Type B pancreatic cell (in vitro differentiated cells): ENCODE measurements at places on chromosomes 6 and 20.
A peak's percentile ranks its signal among the peaks of the same experiment; 100 is the strongest.

DNA sequence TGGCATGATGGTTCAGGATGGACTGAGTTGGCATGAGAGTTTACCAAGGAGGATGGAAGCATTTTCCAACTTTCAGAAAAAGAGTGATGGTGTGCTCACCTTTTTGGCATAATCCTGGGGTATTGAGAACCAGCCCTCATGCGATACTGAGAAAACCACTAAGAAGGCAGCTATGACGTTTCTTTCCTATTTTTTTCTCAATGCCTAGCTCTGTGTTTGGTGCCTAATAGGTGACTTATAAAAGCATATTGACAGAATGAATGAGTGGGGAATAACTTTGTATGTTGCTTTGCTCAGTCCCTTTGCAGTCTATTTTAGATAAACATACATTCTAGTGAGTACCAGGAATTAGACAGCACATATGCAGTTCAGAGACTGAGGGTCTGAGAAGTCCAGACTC is 816.3 kb downstream of the DHX35 start:
- peak overlapping the region; percentile 30 for H3K27ac ChIP-seq
- peaks cover 9% of the 10 kb centered on the region for H3K4me1 ChIP-seq
- no peaks in the 10 kb centered on the region for H3K36me3 ChIP-seq
- no peak overlapping the region for H3K4me3 ChIP-seq
- DNase-seq = no peak

- no peak overlapping the region for H3K4me3 ChIP-seq
- no peaks in the 10 kb centered on the region for H3K27me3 ChIP-seq
- no peak overlapping the region for H3K27ac ChIP-seq
- H3K4me1 ChIP-seq = peaks cover 14% of the 10 kb centered on the region
- H3K36me3 ChIP-seq = no peaks in the 10 kb centered on the region
Observed at GRCh38 chr20:12049125-12049524, 131.4 kb downstream of the BTBD3 start.

GRCh38 chr6:169268276-169268675 is 14.6 kb upstream of the THBS2 start:
- H3K4me1 ChIP-seq = peaks cover 4% of the 10 kb centered on the region
- H3K27ac ChIP-seq = no peak overlapping the region
- no peaks in the 10 kb centered on the region for H3K36me3 ChIP-seq
- peaks cover 7% of the 10 kb centered on the region for H3K27me3 ChIP-seq
- DNase-seq = no peak

DNA sequence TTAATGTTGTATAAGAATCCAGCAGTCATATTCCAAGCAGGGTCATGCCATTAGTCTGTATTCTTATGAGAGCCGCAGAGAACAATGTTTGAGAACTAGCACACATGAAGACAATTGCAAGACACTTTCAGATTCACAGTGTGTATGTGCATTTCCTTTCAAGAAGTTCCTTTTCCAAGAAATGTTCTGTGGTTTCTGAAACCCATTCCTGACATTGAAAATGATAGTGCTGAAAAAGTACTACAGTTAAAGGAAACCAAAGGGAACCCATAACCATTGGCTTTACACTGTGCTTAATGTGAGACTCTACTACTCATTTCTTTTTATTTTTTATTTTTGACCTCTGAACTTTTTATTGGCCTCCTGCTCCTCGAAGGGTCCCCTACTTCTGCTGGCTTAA is 4.2 kb upstream of the CALHM6 start:
- H3K4me3 ChIP-seq = no peak overlapping the region
- H3K27me3 ChIP-seq = peaks cover 29% of the 10 kb centered on the region

DNA sequence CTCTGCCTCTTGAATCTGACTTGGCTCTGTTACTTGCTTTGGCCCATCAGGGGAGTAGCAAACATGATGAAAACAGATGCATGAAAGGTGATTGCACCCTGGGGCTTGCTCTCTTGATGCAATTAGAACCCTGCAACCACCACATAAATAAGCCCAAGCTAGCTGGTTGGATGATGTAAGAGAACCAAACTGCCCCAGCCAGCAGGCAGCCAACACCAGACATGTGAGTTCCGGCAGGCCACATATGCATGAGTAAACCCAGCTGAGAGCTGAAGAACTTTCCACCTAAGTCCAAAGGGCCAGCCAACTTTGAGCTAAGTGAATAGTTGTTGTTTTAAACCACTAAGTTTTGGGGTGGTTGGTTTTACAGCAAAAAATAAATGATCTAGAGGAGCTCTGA is 268.4 kb downstream of the FARS2 start:
- H3K4me1 ChIP-seq = peaks cover 6% of the 10 kb centered on the region
- no peak overlapping the region for H3K4me3 ChIP-seq
- H3K27me3 ChIP-seq = no peaks in the 10 kb centered on the region
- no peak overlapping the region for H3K27ac ChIP-seq

GRCh38 chr6:2931055-2931454 is 27.9 kb upstream of the SERPINB9 start:
- peaks cover 5% of the 10 kb centered on the region for H3K27me3 ChIP-seq
- H3K4me1 ChIP-seq = peaks cover 13% of the 10 kb centered on the region
- DNase-seq = no peak
- H3K36me3 ChIP-seq = no peaks in the 10 kb centered on the region
- H3K27ac ChIP-seq = no peak overlapping the region
- H3K4me3 ChIP-seq = no peak overlapping the region

GRCh38 chr20:40757087-40757486 is 68.1 kb upstream of the MAFB start:
- no peak for DNase-seq
- H3K27me3 ChIP-seq = peaks cover 7% of the 10 kb centered on the region

DNA sequence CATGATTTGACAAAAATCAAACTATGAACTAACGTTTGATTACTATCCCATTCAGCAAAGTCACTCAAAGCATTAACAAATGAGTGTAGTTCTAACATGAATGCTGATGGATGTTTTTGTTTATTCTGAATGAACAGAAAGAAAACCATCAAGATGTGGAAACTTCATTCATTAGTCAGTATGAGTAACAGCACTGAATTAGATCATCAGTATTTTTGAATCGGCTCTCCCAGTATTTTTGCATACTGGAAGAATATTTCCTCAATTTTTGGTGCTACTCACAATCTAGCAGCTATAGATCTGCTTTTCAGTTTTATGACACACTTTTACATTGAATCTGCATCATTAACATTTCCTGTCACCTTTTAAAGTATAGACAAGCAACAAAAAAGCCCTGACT is 63.8 kb upstream of the CD83 start:
- H3K27ac ChIP-seq = no peak overlapping the region
- no peak overlapping the region for H3K4me3 ChIP-seq
- no peak for DNase-seq
- peaks cover 17% of the 10 kb centered on the region for H3K27me3 ChIP-seq
- peaks cover 7% of the 10 kb centered on the region for H3K4me1 ChIP-seq

GRCh38 chr6:143880412-143880811 is 16.1 kb downstream of the ZC2HC1B start:
- H3K4me1 ChIP-seq = peaks cover 10% of the 10 kb centered on the region
- DNase-seq = no peak
- H3K27ac ChIP-seq = no peak overlapping the region
- no peaks in the 10 kb centered on the region for H3K36me3 ChIP-seq

GRCh38 chr6:158758451-158758860 is 60.7 kb downstream of the EZR start:
- H3K4me3 ChIP-seq = no peak overlapping the region

DNA sequence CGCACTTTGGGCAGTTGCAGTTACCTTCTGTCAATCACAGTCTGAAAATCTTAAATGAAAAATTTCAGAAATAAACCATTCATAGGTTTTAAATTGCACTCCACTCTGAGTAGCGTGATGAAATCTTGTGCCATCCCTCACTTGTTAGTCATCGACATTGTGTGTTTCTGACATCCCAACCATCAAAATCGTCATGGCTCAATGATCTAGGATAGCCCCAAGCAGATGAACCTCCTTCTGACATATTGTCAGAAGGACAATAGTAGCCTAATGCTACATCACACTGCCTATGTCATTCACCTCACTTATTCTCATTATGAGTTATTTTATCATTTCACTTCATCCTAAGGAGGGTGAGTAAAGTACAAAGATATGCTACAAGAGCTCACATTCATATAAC is 284.8 kb downstream of the PTPRK start:
- H3K27me3 ChIP-seq = no peaks in the 10 kb centered on the region
- no peaks in the 10 kb centered on the region for H3K4me1 ChIP-seq
- DNase-seq = no peak
- no peak overlapping the region for H3K4me3 ChIP-seq
- no peak overlapping the region for H3K27ac ChIP-seq

DNA sequence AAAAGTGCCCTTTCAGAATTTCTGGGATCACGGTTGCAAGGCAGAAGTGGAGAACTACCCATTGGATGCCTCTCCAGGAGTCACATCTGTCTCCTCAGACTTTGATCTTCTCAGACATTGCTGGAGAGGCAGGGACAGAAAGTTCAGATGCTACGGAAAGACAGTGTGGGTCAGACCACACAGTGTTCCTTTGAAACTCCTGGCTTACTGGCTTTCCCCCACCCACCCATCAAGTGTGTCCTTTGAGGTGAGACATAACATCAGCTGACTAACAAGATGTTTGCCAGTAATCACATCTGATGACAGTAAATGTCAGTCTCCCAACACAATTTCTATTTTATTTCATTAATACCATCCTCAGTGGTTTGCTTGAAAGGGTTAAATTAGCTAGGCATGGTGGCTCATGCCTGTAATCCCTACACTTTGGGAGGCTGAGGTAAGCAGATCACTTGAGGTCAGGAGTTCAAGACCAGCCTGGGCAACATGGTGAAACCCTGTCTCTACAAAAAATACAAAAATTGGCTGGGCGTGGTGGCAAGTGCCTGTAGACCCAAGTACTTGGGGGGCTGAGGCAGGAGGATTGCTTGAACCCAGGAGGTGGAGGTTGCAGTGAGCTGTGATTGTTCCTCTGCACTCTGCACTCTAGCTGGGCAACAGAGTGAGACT is 67.2 kb upstream of the SNX9 start:
- no peaks in the 10 kb centered on the region for H3K36me3 ChIP-seq
- no peak for DNase-seq

- H3K27ac ChIP-seq = no peak overlapping the region
- no peaks in the 10 kb centered on the region for H3K36me3 ChIP-seq
- H3K4me3 ChIP-seq = no peak overlapping the region
- DNase-seq = no peak
- peaks cover 14% of the 10 kb centered on the region for H3K27me3 ChIP-seq
Observed at GRCh38 chr6:159555082-159555875, 137.8 kb downstream of the SOD2 start.

DNA sequence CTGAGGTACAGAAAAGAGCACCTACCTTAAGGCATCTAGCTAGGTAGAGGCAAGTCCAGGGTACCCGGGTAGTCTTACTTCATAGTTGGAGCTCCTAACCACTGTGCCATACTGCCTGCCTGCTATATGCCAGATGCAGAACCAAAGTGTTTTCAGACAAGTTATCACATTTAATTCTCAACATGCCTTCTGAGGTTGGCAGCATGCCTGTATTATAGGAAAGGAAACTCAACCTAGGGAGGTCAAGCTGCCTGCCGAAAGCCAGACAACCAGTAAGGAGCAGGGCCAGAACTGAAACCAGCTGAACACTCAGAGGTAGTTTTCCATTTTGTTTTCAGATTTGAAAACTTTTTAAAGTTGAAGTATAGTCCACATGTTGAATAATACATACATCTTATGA is 5.4 kb downstream of the CTNNBL1 start:
- no peak overlapping the region for H3K27ac ChIP-seq
- peaks cover 12% of the 10 kb centered on the region for H3K4me1 ChIP-seq
- peaks cover 8% of the 10 kb centered on the region for H3K36me3 ChIP-seq
- H3K4me3 ChIP-seq = no peak overlapping the region
- no peak for DNase-seq

DNA sequence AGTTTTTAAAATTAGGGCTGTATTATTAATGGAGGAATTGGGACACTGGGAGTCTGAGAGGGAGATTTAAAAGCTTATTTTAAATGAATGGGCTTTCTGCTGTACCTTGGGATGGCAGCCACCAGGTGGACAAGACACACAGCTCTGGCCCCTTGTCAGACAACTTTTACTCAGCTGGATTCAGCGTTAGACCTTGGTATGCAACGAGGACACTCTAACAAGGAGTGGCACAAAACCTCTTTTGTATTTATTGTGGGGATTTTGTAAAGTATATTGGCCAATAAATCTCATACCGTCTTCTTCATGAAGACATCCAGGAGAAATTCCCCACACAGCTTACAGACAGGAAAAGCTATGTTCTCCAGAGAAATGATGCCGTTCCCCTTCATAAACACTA is 105.7 kb downstream of the LCA5 start:
- H3K27ac ChIP-seq = peak overlapping the region; percentile 64
- no peaks in the 10 kb centered on the region for H3K27me3 ChIP-seq
- no peak for DNase-seq

GRCh38 chr20:46964618-46965455 is 70.2 kb downstream of the EYA2 start:
- no peak overlapping the region for H3K4me3 ChIP-seq
- no peaks in the 10 kb centered on the region for H3K27me3 ChIP-seq
- DNase-seq = no peak
- H3K27ac ChIP-seq = peak overlapping the region; percentile 44

GRCh38 chr6:72977114-72977513 is 248.2 kb downstream of the KHDC1L start:
- no peaks in the 10 kb centered on the region for H3K4me1 ChIP-seq
- no peak overlapping the region for H3K27ac ChIP-seq
- no peaks in the 10 kb centered on the region for H3K36me3 ChIP-seq
- no peaks in the 10 kb centered on the region for H3K27me3 ChIP-seq
- no peak overlapping the region for H3K4me3 ChIP-seq

- no peak for DNase-seq
- H3K4me1 ChIP-seq = peaks cover 20% of the 10 kb centered on the region
- H3K36me3 ChIP-seq = no peaks in the 10 kb centered on the region
Observed at GRCh38 chr20:57435498-57436222, 44.5 kb downstream of the RBM38 start.

DNA sequence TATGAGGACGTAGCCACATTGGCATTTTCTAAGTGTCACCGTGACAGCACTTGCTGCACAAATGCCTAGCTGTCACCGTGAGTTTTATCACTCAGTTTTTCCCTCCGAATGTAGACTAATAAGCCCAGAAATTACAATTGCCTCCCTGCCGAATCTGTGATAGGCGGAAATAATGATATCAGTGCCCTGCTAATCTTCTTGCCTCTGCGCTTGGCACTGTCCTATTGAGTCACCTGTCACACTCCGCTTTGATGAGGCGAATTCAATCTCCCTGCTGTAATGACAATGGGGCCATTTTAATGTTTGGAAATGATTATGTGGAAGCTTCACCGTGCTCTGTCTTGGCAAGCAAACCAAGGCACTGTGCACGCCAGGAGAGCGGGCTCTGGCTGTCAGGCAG is 112.8 kb downstream of the LINC00237 start:
- DNase-seq = no peak
- peaks cover 32% of the 10 kb centered on the region for H3K27me3 ChIP-seq
- H3K27ac ChIP-seq = no peak overlapping the region
- no peak overlapping the region for H3K4me3 ChIP-seq
- no peaks in the 10 kb centered on the region for H3K36me3 ChIP-seq

GRCh38 chr20:21801193-21801592 is 95.7 kb downstream of the PAX1 start:
- H3K4me1 ChIP-seq = no peaks in the 10 kb centered on the region
- no peaks in the 10 kb centered on the region for H3K36me3 ChIP-seq
- H3K4me3 ChIP-seq = no peak overlapping the region
- peaks cover 26% of the 10 kb centered on the region for H3K27me3 ChIP-seq
- no peak for DNase-seq

- DNase-seq = no peak
- peaks cover 59% of the 10 kb centered on the region for H3K36me3 ChIP-seq
- H3K4me1 ChIP-seq = peaks cover 5% of the 10 kb centered on the region
- peak overlapping the region; percentile 24 for H3K4me3 ChIP-seq
- no peaks in the 10 kb centered on the region for H3K27me3 ChIP-seq
Observed at GRCh38 chr6:138410972-138411880, 7.2 kb downstream of the HEBP2 start.
